ENCODE measurements at places on chromosomes 12 and 14.

GRCh38 chr12:8644345-8645248, 18.0 kb downstream of the MFAP5 start:
- DNase-seq = no peak

GRCh38 chr12:109264095-109264942, 44.8 kb downstream of the FOXN4 start:
- DNase-seq = peak; percentile 21

- no peak for DNase-seq
Observed at GRCh38 chr14:94938016-94938415, 168.1 kb upstream of the GSC start.

GRCh38 chr14:76612654-76613053, 148.6 kb upstream of the VASH1 start:
- no peak for DNase-seq

GRCh38 chr14:32382704-32383103, 53.6 kb downstream of the AKAP6 start:
- no peak for DNase-seq

DNA sequence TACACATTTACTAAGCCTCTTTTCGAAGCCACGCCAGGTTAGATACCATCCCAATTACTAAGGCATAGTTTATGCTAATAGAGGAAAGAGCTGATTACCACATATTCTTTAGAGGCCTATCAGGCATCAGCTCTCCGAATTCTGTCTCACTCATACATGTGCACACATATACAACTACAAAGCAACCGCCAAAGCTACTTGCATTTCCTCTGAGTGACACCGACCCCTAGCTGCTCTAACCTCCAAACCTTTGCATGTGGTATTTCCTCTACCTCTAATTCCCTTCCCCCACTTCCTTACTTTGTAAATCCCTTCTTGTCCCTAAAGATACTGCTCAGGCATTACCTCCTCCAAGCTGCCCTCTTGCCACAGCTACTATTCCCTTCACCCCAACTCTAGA, 107.2 kb downstream of the DUSP6 start:
- DNase-seq = no peak

- DNase-seq = no peak
Observed at GRCh38 chr12:86367137-86367536, 110.9 kb upstream of the MGAT4C start.

GRCh38 chr12:69423037-69423905, 46.9 kb upstream of the FRS2 start:
- DNase-seq = no peak

- DNase-seq = peak; percentile 17
Observed at GRCh38 chr12:26471560-26471959, 276.2 kb downstream of the SSPN start.

DNA sequence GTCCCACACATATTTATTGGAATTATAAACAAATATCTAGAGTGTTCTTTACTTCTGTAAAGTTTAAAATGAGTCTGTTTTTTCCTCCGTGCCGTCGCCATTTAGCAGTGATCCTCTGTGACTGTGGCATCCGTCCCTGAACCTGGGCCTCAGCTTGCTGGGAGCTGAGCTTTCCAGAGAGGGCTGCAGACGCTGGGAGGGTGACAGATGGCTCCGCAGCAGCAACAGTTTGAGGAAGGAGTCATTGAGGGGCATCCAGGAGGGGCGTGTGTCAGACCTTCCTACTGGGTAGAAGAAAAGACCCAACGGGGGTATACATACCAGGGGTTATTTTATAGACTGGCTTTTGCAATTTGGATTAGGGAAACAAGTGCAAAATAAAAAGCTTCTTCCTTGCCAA, 47.9 kb downstream of the NEUROD4 start:
- DNase-seq = no peak

DNA sequence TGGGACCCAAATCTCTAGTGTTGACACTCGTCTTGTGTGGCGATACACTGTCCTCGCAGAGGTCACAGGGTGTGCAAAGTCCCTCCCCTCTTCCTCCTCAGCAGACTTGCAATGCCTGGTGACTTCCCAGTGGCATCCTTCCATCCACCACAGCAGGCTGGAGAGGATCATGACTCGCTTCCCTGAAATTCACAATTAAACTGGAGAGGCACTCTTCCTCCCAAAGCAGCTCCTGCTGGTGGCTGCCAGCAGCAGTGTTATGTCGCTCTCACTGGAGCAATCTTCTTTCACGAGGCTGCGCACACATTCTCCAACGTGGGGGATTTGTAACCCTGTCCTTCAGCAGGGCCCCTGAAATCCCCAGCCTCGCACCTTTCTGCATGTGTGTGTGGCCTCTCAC, 145.2 kb upstream of the TMCC3 start:
- DNase-seq = no peak

DNA sequence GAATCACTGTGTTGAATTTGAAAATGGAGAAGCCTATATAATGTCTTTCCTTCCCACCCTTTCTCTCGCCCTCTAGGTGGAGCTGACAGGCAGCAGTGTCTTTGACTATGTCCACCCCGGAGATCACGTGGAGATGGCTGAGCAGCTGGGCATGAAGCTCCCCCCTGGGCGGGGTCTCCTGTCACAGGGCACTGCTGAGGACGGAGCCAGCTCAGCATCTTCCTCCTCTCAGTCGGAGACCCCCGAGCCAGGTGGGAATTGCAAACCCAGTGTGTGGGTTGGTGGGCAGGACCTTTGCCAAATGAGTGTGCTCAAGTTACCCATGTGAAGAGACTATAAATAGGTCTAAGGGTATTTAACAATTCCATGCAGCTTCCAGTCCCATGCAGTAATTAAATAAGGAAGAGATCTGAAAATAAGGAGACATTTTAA, 274.7 kb downstream of the EGLN3 start:
- DNase-seq = no peak

- no peak for DNase-seq
Observed at GRCh38 chr12:16785524-16785923, 179.6 kb upstream of the LMO3 start.

GRCh38 chr12:71393625-71394024, 46.0 kb upstream of the LGR5 start:
- no peak for DNase-seq

DNA sequence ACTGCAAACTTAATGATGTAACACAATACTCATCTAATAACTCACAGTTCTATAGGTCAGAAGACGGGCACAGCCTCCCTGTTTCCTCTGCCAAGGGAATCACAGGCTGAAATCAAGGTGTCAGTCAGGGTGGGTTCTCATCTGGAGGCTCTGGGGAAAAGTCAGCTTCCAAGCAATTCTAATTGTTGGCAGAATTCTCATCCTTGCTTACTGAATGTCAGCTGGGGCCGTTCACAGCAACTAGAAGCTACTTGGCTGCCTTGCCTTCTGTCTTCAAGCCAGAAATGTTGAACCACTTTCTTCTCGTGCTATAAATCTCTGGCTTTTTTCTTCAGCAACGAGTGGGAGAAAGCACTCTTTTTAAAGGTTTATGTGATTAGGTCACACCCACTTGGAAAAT, 80.1 kb upstream of the PDZRN4 start:
- no peak for DNase-seq

GRCh38 chr12:23504641-23505399, 444.6 kb downstream of the SOX5 start:
- no peak for DNase-seq

DNA sequence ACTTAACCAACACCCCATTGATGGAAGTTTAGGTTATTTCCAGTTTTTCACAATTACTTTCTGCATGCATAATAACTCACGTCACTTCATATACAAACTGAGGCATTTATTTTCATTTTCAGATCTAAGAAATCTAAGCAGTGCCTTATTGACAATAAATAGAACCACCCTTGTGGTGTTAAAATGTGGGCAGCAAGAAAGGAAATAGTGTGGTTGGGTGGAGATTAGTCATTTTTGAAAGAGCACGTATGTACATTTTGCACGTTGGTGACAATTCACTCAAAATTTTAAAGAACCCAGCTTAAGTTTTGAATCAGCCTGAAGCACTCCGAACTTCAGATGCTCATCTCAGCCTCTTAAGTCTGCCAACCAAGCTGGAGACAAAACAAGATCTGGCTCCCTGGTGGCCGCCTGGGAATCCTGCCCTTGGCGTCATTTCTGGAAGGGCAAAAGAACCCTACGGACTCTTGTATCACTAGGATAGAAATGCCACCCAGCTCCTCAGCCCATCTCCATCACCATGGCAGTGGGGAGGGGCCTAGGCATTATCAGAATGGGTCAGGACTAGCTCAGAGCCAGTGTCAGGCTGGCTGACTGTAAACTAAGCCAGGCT, 89.5 kb upstream of the BCL2L14 start:
- DNase-seq = no peak

GRCh38 chr14:68653108-68653507, 139.8 kb downstream of the ZFP36L1 start:
- DNase-seq = no peak

All from GM04504 (cell line).